ENCODE measurements at places on chromosomes 7 and 10.

GRCh38 chr10:11245510-11245909, 227.8 kb downstream of the CELF2 start:
- no peaks in the 10 kb centered on the region for H3K27me3 ChIP-seq
- DNase-seq, result no peak
- H3K36me3 ChIP-seq, result no peaks in the 10 kb centered on the region

GRCh38 chr7:26631601-26632000, 232.8 kb downstream of the SKAP2 start:
- H3K4me3 ChIP-seq, result no peak overlapping the region
- no peak for DNase-seq
- H3K27ac ChIP-seq, result no peak overlapping the region
- H3K27me3 ChIP-seq, result no peaks in the 10 kb centered on the region

DNA sequence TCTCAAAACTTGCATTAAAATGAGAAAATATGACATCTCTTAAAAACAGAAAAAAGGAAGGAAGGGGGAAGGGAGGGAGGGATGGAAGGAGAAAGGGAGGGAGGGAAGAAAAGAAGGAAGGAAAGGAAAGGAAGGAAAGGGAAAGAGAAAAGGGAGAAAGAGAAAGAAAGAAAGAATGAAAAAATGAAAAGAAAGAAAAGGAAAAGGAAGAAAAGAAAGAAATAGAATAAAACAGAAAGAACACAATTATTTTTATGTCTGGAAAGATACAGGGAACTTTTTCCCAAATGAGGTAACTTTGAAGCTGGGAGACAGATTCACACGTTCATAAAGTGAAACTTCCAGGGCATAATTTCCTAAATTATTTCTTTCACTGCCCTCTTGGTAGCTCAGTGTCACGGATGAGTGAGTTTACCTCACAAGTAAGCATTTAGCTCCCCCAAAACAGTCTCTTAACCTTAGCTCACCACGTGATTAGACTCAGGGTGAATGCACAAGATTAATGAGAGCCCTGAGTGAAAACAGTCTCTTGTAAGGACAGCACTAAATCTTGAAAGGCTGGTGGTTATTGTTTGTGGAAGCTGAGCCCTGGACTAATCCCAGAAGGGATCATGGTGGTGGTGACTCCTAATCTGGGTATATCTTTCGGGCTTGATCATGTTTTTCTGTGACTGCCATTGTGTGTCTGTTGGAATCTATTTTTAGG, 74.1 kb upstream of the HDAC9 start:
- no peak for DNase-seq
- H3K27me3 ChIP-seq, result no peaks in the 10 kb centered on the region
- H3K27ac ChIP-seq, result peak overlapping the region; percentile 72
- no peak overlapping the region for H3K4me3 ChIP-seq
- peaks cover 14% of the 10 kb centered on the region for H3K4me1 ChIP-seq
- no peaks in the 10 kb centered on the region for H3K36me3 ChIP-seq

DNA sequence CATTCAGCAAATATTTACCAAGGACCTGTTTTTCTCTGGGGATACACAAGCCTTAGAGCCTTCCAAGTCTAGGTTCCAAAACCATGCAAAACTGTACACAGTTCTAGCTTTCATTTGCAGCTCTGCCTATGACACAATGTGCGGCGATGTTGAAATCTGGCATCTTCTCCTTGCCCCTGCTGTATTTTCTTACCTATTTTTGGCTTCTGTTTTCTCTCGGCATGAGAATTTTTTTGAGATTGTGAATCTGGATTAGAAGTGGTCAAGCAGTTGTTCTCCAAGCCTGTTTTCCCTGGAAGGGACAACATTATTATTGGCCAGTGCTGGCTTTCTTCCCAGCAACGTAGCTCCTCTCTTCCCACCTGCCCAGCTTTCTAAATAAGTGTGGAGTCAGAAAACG, 176.3 kb downstream of the CREB5 start:
- H3K36me3 ChIP-seq, result no peaks in the 10 kb centered on the region
- peaks cover 8% of the 10 kb centered on the region for H3K27me3 ChIP-seq
- no peak overlapping the region for H3K27ac ChIP-seq
